IPS DF 6.9 (cell line): ENCODE measurements at places on chromosomes 4 and X.

DNA sequence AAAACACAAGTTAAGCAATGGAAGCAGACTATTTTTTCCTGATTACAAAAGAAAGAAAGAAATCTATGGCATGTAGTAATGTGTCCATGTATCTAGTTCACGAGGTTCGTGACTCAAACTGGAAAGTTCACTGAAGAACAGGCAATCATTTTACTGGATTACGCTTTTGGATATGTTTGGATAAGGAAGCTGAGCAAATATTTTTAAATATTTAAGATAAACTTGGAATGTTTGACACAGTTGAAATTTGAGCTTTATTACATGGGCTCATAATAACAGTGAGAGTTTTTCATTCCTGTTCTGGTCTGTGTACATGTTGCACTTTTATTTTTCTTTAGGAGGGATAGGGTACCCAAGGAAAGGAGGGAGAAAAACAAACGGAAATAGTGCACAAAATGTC lies 244.2 kb upstream of the GK2 start:
- DNase-seq = no peak

DNA sequence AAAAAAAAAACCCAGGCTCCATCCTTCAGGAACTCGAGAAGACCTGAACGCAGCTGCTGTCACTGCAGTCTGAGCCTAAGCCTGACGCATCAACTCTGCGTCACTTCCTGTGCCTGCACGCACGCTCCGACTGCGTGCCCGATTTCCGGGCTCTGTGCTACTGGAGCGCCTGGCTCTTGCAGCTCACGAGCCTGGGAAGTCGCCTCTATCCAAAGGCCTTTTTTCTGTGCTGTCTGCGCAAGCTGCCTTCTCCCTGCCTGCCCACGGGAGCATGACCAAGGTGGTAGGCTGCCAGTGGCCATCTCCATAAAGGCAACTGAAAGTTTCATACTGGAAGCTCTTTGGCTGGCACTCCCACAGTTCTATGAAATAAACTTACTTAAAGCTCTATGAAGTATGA lies 9.9 kb upstream of the GASK1B start:
- no peak for DNase-seq

- DNase-seq = no peak
These were observed 325.2 kb upstream of the BMP3 start for GRCh38 chr4:80705311-80705710.

- no peak for DNase-seq
These were observed 141.3 kb downstream of the CPE start for GRCh38 chr4:165520086-165520485.

DNA sequence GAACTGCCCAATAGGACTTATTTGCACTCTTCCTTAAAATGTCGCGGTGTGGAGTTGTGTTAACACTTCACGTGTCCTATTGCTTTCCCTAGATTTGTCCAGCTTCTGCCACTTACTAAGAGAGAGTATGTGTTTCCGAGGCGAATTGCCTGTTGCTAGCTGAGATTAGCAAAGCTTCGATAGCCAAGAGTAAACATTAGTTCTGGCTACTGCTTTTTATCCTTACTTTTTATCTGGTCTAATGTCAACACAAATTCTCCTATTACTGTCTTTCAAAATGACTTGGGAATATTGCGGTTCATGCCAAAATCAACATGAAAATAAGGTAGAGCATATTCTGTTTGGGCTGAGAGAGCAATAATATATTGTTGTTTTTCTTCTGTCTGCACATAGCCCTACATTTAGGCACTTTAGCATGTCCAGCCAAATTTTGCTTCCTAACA lies 90.4 kb upstream of the VEGFC start:
- no peak for DNase-seq

DNA sequence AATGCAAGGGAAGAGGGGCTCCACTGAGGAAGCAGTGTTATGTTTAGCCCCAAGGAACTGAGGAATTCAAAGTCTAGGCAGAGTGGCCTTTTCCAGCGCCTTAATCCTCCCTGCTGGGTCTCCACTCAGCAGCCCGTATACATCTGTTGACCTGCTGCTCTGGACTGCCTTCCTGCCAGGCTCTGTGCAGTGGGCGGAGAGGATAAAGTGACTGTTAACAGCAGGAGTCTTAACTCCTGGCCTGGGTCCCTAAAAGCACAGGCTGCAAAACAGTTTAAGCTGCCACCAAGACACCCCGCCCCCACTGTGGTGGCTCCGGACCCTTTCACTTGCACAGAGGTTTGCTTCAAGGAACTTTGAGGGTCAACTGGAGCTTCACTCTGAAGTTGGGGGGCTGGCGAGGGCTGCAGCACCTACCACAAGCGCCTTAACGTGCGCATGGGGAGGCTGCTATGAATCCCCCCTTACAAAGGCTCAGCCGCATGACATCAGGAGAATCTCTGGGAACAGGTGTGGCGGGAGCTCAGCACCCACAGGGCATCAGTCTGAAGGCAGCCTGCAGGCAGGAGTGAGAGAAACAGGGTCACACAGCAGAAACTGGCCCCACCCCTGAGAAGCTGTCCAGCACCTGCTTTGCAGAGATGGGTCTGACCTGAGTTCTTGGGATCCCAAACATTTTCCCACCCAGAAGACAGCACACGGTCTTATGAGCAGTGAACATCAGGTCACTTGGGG lies 358.2 kb upstream of the GATB start:
- DNase-seq = no peak

- no peak for DNase-seq
These were observed 313.2 kb downstream of the ANTXR2 start for GRCh38 chr4:79759793-79760192.

DNA sequence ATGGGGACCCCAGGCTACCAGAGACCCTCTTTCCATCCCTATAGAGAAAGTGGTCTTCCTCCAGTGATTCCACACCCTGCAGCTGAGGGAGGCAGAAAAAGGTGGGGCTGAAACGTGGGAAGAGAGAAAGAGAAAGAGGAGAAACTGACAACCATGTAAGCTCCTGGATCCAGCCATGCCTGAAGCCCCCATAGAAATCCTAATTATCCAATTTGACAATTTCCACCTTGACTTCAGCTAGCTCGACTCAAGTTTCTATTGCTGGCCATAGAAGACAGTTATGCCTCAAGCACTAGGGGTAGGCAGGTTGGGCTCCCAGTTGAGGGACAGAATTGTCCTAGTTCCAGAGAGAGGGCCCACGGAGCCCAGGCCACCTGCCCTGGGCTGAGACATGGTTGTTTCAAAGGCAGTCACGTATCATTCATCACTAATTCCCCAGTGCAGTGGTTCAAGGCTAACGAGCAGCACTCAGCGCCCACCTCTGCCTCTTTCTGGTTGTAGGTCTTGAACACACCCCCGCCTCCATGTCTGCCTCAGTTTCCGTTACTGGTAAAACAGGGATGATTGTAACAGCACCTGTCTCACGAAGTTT lies 39.8 kb upstream of the ASMTL start:
- no peak for DNase-seq

DNA sequence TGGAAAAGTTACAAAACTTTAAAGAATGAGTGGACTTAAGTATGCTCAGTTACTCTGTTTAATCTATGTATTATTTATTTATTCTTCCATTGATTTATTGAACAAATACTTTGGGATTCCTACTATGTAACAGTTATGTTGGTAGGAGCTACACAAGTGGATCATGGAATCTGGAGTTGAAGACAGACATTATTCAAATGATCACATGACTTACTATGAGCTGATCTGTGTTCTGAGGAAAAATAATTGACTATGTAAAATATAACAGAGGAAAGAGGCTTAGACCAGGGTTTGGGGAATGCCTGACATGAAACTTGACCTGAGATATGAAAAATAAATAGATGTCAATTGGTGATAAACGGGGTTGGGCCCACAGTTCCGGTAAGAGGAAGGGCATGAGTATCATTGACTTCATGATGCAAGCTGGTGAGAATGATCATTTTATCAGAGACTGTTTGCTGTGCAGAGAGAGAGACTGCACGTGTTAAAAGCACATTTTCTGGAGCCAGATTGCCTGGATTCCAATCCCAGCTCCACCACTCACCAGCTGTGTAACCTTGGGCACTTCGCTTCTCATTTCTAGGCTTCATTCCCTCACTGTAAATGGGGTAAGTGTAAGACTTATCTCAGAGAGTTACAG lies 179.0 kb downstream of the SPCS3 start:
- DNase-seq = no peak

DNA sequence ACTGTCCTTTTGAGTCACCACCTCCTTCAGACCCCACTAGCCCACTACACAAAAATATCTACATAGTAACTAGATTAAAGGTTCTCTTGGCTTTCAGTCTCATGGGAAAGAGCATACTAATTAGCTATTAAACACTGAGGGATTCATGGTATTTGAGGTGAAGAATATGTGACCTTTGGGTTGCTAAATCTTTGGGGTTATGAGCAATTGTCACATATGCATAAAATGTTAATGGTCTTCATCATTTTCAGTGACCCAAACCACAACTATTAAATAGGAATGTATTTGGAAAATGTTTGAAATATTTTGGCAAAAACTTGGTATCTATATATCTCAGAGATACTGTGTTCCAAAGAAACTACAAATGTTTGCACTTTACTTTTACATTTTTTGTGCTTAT lies 365.1 kb downstream of the MAGEB5 start:
- no peak for DNase-seq

- no peak for DNase-seq
These were observed 42.5 kb upstream of the LEF1 start for GRCh38 chr4:108210989-108211835.

DNA sequence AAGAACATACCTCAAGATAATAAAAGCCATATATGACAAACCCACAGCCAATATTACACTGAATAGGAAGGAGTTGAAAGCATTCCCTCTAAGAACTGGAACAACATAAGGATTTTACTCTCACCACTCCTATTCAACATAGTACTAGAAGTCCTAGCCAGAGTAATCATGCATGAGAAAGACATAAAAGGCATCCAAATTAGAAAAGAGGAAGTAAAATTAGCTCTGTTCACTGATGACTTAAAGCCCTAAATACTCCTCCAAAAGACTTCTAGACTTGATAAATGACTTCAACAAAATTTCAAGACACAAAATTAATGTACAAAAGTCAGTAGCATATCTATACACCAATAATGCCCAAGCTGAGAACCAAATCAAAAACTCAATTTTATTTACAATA lies 235.7 kb downstream of the NKX6-1 start:
- DNase-seq = no peak

GRCh38 chr4:85243857-85244256 lies 231.1 kb upstream of the ARHGAP24 start:
- no peak for DNase-seq
